ENCODE measurements at places on chromosomes 1 and 21.

- peak; percentile 4 for DNase-seq
These were observed 201.5 kb downstream of the S1PR1 start for GRCh38 chr1:101438359-101438758.

GRCh38 chr1:215054266-215054665 lies 28.3 kb upstream of the KCNK2 start:
- DNase-seq, result no peak

GRCh38 chr1:43632135-43632670 lies 17.7 kb upstream of the KDM4A start:
- no peak for DNase-seq

- DNase-seq, result peak; percentile 26
These were observed 9.8 kb upstream of the F5 start for GRCh38 chr1:169595764-169596711.

- peak; percentile 98 for DNase-seq
These were observed 119.1 kb downstream of the ACTL8 start for GRCh38 chr1:17874231-17874630.

- DNase-seq, result peak; percentile 50
These were observed at the start of gene PTPRF for GRCh38 chr1:43530483-43531106. PTPRF (plus strand) TSS chr1:43530883; CDS start chr1:43545076, 14,193 bp downstream.

GRCh38 chr1:221635305-221635704 lies 106.6 kb downstream of the DUSP10 start:
- DNase-seq, result no peak

DNA sequence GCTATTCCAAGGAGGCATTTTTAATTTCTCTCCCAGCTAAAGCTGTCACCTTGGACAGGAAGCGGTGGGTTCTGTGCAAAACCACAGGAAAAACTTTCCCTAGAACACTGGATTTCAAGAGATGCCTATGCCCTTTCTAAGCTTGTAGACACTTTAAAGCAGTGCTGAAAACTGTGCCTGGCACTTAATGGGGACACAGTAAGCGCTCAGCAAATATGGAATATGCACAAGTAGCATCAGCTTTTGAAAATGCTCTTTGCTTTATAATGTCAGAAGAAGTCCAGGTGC lies 50.9 kb upstream of the TARBP1 start:
- peak; percentile 35 for DNase-seq

DNA sequence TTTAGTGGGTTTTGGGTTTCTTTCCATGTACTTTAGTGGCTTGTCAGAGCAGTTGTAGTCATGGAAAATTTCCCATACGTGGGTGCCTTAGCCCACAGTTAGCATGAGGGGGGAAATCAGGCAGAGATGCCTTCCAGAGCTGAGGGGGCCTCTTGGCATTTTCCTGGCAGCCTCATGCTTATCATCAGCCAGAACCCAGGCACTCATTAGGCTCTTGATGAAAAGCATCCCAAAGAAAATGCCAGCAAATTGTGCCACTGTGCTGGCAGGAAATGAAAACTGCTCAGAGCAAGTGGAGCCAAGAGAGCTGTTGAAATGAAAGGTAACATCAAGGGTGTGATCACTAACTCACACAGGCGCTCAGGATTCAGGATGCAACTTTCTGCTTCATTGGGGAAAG lies 128.0 kb downstream of the TNNI3K start:
- DNase-seq, result no peak
